CD4-positive, CD25-positive, alpha-beta regulatory T cell (primary cell): ENCODE measurements at places on chromosomes 3 and 15. TPM values are rescaled to one million over a fixed set of nuclear protein-coding genes. Genes with fewer than 3 reads are reported as not detected.

Gene LEKR1
- 0.99 TPM for total RNA-seq

Gene TRANK1
- 139 TPM for total RNA-seq

Gene TNFAIP8L3
- not detected for total RNA-seq

Gene HRG
- total RNA-seq = not detected

Gene MUC20
- total RNA-seq = 1.5 TPM

Gene PLSCR5
- not detected for total RNA-seq

Gene XYLB
- 5.6 TPM for total RNA-seq

Gene GPR171
- total RNA-seq = 26.8 TPM

Gene TGM5
- not detected for total RNA-seq

Gene GP9
- 3.7 TPM for total RNA-seq
